ENCODE measurements at places on chromosomes 1 and 21.

DNA sequence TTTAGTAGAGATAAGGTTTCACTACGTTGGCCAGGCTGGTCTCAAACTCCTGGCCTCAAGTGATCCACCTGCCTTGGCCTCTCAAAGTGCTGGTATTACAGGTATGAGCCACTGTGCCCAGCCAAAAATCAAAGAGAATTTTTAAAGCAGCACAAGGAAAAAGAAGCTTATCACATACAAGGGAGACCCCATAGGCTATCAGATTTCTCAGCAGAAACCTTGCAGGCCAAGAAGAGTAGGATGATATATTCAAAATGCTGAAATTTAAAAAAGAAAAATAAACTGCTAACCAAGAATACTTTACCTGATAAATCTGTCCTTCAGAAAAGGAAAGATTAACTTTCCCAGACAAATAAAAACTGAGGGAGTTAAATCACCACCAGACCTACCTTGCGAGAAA lies 43.2 kb downstream of the FLVCR1 start:
- DNase-seq, result no peak

DNA sequence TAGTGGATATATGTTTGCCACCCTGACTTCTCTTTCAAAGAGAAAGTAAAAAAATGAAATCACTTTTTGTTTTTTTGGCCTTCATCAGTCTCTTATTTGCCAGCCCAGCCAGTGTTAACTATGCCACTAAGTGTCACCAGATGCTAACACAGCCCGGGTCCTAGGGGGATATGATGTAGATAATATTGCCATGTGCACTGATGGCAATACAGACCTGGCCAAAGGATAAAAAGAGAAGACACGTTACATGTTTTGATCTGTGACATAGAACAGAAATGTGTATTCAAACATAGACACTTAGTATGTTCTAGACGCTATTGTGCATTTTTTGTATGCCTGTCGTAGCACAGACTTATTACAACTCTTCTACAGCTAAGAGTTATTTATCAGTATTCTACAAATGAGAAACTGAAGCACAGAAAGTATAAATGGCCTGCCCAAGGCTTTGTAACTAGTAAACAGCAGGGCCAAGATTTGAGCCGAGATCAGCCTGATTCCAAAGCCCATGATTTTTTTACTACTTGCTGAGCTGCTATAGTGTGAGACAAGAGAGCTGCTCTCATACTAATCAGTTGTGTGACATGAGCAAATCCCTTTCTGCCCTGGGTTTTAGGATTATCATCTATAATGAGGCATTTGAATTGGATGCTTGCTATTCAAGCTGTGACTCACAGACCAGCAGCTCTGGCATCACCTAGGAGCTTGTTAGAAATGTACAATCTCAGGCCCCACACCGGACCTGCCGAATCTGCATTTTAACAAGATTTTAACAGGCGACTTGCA lies 6.3 kb downstream of the LRRC53 start:
- DNase-seq, result no peak

GRCh38 chr1:194917769-194918168 lies 1690.5 kb downstream of the KCNT2 start:
- no peak for DNase-seq

- DNase-seq, result no peak
Measured at GRCh38 chr1:173303984-173304383, 96.9 kb upstream of the TNFSF4 start.

GRCh38 chr1:157472959-157473358 lies 79.4 kb downstream of the FCRL5 start:
- no peak for DNase-seq

DNA sequence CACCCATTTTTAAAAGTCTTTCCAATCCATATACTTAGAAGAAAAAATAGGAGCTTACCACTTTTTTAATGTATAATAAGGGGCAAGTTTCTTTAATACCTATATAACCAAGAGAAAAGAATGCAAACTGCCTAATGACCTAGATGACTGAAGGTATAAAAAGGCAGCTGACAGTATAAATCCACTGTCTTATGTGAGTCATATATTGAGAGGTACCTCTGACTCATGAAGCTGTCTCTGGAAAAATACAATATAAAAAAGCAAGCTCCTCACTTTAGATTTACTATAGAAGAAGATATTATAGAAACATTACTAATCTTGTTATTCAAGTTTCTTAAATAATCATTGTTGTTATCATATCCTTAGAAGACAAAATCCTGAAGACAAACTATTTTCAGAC lies 144.2 kb downstream of the VAV3 start:
- no peak for DNase-seq

DNA sequence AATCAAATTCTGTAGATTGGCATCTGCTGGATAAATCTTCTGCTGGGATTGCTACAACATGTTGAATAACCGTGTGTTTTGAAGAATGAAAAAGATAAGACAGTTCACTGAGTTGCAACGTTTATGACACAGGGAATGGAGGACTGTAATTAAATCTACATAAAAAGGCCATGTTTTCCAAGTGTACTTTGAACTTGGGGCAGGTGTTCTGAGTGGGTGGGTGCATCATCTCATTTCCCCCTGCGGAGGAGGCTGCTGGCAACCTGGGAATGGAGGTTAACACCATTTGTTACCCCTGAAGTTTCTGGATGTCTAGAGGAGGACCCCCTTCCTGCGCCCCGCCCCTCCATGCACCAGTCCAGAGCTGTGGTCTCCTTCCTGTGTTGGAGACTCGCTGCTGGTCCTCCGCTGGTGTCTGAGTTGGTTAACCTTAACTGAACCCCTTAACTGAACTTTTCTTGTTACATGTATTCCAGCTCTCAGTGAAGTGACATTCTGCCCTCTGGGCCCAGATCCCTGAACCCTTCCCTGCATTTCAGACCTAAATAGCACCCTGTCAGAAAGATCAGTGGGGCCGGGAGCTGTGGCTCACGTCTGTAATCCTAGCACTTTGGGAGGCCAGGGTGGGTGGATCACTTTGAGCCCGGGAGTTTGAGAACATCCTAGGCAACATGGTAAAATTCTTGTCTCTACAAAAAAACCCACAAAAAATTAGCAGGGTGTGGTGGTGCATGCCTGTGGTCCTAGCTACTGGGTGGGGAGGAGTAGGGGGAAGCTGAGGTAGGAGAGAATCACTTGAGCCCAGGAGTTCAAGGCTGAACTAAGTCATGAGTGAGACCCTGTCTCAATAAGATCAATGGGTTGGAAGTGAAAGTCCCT lies 31.8 kb downstream of the UCK2 start:
- DNase-seq, result no peak

- no peak for DNase-seq
Measured at GRCh38 chr1:202806845-202807450, 1.3 kb downstream of the KDM5B start.

DNA sequence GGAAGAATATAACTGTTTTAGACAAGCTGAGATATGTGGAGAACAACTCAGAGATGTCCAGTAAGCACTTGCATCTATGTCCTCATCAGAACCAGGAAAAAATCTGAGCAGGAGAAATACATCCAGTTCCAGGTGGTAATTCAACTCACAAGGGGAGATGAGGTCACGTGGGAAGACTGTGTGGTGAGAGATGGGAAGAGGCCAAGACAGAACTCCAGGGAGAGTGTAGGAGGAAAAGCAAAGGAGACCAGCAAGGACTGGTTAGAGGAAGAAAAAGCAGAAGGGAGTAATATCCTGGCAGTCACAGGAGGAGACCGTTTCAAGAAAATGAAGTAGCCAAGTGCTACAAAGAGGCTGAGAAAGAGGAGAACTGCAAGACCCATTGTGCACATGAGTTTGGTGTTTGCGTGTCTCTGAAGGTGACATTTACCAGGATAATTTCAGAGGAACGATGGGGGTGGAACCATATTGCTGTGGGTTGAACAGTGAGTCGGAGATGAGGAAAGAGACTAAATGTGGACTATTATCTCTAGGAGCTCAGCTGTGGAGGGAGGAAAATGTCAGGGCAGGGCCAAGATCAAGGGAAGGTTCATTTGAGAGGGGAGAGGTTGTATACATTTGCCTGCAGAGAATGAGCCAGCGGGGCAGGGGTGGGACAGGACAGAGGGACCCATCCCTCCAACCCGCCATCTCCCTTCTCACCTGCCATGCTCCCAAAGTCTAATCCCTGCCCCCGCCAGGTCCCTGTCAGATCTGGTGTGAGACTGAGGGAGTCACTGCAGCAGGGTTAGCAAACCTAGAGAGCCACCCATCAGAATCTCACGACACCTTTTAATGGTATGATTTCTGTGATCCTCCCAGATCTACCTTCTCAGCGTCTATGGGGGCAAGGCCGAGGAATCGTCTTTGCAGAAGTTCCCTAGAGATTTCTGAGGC lies 24.9 kb downstream of the SUSD4 start:
- no peak for DNase-seq

- DNase-seq, result no peak
Measured at GRCh38 chr1:93180723-93181613, at the start of gene CCDC18. Gene CCDC18 (plus strand): TSS chr1:93180724. CDS start chr1:93183362, 2,638 bp downstream.

- DNase-seq, result no peak
Measured at GRCh38 chr1:50747394-50747793, 212.7 kb downstream of the FAF1 start.

- DNase-seq, result no peak
Measured at GRCh38 chr1:229231754-229232119, 39.2 kb upstream of the RAB4A start.

DNA sequence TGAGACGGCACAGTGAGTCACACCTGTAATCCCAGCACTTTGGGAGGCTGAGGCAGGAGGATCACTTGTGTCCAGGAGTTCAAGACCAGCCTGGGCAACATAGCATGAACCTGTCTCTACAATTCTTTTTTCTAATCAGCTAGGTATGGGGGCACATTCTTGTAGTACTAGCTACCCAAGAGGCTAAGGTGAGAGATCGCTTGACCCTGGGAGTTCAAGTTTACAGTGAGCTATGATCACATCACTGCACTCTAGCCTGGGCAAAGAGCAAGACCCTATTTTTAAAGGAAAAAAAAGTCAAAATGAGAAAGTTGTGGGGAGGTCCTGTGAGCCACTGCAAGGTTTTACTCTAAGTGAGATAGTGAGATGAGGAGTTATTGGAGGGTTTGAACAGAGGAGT lies 34.8 kb upstream of the AHCTF1 start:
- no peak for DNase-seq

GRCh38 chr1:216183454-216183853 lies 239.8 kb downstream of the USH2A start:
- peak; percentile 44 for DNase-seq

DNA sequence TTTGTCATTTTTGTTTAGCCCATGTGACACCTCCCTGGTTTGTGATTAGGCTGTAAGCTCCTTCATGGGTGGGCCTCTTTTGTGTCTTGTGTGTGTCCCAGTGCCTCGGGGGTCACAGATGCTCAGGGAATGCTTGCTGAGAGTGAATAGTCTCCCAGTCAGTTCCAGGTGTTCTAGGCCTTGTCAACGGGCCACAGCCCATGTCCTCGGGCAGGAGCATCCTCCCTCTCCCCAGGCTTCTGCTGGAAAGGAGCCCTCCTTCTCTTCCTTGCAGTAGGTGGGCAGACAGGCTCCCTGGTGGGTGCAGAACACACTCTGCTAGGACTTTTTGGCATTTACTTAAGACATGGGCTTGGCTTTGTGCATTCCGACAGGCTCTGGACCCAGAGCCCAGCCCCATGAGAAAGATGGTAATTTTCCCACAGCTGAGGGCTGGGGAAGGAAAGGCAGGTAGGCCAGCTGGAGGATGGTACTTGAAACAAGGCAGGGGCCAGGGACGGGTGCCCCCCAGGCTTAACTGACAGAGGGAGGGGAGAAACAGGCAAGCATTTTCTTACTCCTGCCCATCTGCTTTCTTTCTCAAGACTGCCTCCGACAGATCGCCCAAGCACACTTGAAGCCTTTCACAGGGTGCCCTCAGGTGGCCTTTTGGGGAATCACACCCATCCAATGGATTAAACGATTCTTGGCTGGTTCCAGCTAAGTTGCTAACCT lies 7.1 kb upstream of the CPLANE2 start:
- no peak for DNase-seq

DNA sequence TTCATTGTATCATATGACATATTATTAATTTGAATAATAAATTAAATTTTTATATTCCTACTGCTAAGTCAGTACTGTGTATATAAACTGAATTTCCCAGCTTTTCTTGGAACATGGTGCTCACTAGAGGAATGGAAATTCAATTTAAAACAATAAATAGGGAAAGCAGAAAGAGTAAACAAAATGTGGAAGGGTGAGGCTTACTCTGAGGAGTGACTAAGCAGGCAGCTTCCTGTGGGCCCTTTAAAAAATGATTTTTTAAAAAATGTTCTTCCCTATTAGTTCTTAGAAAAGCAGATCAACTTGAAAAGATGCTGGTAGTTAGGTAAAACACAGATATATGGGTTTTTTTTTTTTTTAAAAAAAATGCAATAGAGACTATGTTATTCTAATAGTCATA lies 49.5 kb upstream of the S1PR1 start:
- no peak for DNase-seq

DNA sequence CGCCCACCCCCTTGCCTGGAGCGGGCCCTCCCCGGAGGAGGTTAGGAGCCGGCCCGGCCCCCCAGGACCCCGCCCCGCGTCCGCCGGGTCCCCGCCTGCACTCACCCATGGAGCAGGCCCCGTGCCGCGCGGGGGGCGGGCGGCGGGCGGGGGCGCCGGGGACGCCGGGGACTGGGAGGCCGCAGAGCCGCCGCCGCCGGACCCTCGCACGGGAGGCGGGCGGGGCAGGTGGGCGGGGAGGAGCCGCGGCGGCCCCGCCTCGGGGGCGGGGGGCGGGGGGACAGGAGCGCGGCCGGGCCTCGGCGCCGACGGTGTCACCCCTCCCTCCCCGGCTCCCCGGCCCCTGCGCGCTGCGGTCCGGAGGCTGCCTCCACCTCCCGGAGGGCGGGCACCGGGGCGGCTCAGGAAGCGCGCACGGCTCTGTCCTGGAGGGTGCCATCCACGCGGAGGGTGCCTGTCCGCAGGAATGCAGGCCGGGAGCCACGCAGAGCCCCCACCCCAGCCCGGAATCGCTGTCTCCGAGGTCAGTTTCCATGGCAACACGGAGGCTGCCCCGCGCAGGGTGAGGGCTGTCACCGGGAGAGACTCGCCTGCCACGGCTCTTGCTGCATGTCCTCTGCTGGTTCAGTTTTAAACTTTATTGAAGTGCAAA lies 5.9 kb upstream of the PLEKHG5 start:
- DNase-seq, result no peak

DNA sequence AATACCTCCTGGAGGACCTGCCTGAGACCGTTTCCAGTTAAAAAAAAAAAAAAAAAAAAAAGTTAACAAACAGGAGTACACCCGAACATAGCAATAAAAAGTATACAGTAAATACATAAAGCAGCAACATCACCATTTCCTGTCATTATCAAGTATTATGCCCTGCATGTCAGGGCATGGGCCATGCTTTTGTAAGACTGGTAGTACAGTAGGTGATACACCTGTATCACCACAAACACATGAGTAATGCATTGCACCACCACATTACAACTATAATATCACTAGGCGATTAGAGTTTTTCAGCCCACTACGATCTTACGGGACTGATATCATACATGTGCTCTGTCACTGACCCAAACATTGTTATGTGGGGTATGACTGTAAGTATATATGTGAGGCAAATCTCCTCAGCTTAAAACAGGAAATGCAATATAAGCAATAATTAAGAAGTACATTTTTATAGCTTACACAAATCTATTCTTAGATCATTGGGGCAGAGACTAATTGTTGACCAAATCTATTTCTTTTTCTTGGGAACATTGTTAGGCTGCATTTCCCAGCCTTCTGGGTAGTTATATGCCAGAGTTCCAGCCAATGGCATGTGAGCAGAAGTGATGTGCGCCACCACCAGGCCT lies 98.1 kb downstream of the PLD5 start:
- no peak for DNase-seq

GRCh38 chr1:10530281-10530740 lies 55.6 kb downstream of the PEX14 start:
- no peak for DNase-seq
